Activated CD4-positive, alpha-beta T cell treated with anti-CD3 and anti-CD28 coated beads, Interleukin-2, amount 10 ng/mL, durations not matched to agents 7 days and 5 days (primary cell): ENCODE measurements at places on chromosomes 4 and X.
A peak's percentile ranks its signal among the peaks of the same experiment; 100 is the strongest.

GRCh38 chr4:78174891-78175290 lies 117.8 kb downstream of the FRAS1 start:
- DNase-seq, result no peak

- peak; percentile 82 for DNase-seq
These were observed 210.0 kb upstream of the STK26 start for GRCh38 chrX:131812847-131813825.

GRCh38 chrX:31420302-31420701 lies 348.5 kb upstream of the FTHL17 start:
- no peak for DNase-seq

- DNase-seq, result peak; percentile 53
These were observed at the start of gene CRLF2 for GRCh38 chrX:1212532-1212931. TSS of gene CRLF2 (minus strand) at chrX:1212649. CDS start at chrX:1212634, 15 bp downstream.

DNA sequence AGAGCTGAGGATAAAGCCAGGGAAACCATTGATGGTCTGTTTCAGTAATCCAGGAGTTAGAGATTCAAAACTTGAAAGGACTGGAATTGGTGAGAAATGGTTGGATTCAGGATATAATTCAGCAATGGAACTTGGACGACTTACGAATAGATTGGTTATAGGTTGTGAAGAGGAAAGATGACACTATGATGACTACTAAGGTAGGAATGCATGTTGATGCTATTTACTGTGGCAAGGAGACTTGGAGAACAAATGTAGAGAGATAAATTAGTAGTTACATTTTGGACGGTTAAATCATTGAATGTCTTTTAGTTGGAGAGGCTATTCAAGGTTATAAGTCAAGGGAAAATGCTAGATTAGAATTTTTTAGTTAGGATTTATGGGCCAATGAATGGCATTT lies 365.4 kb upstream of the TECRL start:
- DNase-seq, result no peak

GRCh38 chr4:109671350-109671749 lies 31.9 kb downstream of the CASP6 start:
- no peak for DNase-seq

- DNase-seq, result no peak
These were observed 48.9 kb upstream of the FAM47B start for GRCh38 chrX:34893741-34894140.

GRCh38 chr4:60723796-60724195 lies 476.3 kb upstream of the ADGRL3 start:
- DNase-seq, result no peak

- no peak for DNase-seq
These were observed 239.0 kb upstream of the GIMD1 start for GRCh38 chr4:106607558-106607957.

GRCh38 chr4:118397623-118397979 lies 44.8 kb upstream of the PRSS12 start:
- DNase-seq, result no peak

- DNase-seq, result no peak
These were observed 1049.2 kb upstream of the INTU start for GRCh38 chr4:126583509-126583908.

DNA sequence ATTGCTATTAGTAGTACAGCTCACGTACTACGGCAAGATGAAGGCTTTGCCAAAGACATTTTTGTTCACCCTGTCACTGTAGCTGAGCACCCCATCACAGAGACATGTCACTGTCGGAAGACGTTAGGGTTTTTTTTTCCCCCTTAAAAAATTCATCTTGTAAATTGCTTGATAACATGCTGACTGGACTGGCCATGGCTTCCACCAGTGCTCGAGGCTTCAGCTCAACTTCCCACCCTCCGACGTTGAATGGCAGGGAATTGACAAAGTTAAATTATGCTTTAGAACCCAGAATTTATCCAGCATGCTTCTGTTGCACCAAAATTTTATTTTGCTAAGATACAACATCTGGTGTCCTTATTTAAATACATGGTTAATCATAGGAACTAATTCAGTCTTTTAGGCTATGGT lies 707 bp upstream of the OTUD4 start:
- DNase-seq, result no peak

GRCh38 chr4:83112678-83113428 lies 1.7 kb downstream of the PLAC8 start:
- peak; percentile 56 for DNase-seq

- DNase-seq, result no peak
These were observed 6.8 kb upstream of the BCOR start for GRCh38 chrX:40104630-40104984.

DNA sequence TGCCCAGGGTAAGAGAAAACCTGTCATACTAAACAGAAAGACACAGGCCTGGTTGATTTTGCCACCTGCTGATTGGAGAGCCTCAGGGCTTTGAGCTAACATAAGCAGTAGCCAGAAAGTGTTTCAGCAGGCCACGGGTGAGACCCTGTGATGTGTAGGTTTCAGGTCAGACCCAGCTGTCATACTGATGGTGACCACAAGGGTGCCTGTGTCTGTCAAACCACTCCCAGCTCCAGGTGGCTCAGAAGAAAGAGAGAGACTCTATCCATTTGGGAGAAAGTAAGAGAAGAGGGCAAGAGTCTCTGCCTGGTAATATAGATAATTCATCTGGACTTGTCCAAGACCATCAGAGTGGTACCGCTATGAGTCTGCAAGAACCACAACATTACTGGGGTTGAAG lies 72.8 kb upstream of the NLRP2B start:
- no peak for DNase-seq

- DNase-seq, result no peak
These were observed 114.7 kb upstream of the ARMCX2 start for GRCh38 chrX:101774340-101774739.

- peak; percentile 92 for DNase-seq
These were observed at the start of gene RAP1GDS1 for GRCh38 chr4:98260579-98261404. TSS of gene RAP1GDS1 (plus strand) at chr4:98261384. CDS start at chr4:98261566, 182 bp downstream.

- peak; percentile 24 for DNase-seq
These were observed 56.4 kb downstream of the IRF2 start for GRCh38 chr4:184417802-184418511.

- no peak for DNase-seq
These were observed 705.1 kb downstream of the CENPC start for GRCh38 chr4:66840178-66840577.

DNA sequence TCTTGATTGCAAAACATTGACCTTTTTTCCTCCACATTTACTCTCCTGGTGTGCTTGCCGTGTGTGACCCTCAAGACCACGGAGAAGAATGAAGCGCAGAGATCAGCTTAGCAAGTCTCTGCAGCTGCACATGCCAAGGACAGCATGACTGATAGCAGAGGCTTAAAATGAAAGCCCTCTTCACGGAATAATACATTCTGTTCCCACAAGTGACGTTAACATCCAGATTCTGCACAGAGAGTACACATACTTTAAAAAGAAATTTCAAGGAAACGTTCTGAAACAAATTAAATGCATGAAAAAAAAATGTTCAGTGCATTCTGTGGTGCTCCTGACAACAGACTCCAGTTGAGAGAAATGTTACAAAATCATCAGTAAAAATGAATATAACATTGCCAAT lies 60.9 kb downstream of the SLC7A11 start:
- DNase-seq, result no peak

DNA sequence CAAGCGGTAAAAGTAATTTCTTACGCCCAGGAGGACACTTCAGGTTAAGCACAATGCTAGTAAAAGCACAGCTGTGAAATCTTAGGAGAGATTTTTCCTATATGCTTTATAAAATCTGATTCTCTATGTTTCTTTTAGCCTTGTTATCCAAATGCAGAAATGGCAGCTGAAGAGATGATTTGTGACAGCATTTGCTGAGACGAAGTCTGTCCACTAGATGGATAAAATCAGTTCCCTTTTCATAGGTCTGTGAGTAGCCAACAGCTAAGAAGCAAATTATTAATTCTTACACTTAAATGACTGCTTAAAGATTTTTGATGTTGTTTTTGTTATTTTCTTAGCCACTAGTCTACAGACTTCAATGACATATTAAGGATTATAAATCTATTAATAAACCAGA lies 5.3 kb downstream of the GPM6A start:
- DNase-seq, result no peak

DNA sequence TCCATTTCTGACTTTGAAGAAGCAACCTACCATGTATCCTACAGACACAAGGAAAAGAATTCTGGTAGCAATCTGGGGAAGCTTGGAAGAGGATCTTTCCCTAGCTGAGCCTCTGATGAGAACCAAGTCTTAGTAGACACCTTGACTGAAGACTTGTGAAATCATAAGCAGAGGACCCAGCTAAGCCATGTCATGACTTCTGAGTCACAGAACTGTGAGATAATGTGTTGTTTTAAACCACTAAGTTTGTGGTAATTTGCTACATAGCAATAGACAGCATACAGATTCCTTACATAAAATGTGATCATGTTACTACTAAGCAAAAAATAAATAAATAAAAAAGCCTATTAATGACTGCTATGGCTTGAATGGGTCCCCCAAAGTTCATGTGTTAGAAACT lies 71.3 kb upstream of the ANKRD50 start:
- no peak for DNase-seq

DNA sequence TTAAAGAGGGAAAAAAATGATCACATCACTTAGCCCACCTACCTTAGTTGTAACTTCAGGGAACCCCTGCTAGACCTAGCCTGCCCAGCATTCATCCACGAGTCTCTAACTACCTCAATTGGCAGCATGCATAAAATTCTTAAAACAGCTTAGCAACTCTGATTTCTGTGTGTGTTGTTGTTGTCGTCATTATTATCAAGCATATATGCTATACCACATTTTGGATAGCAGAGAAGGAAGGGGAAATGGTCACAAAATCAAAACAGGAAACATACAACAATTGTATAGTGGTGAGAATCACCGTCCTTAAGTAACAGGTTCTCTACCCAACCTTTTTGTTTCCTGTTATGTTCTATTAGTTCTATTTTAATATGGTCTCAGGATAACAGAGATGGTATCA lies 2.7 kb upstream of the ACOT9 start:
- no peak for DNase-seq

DNA sequence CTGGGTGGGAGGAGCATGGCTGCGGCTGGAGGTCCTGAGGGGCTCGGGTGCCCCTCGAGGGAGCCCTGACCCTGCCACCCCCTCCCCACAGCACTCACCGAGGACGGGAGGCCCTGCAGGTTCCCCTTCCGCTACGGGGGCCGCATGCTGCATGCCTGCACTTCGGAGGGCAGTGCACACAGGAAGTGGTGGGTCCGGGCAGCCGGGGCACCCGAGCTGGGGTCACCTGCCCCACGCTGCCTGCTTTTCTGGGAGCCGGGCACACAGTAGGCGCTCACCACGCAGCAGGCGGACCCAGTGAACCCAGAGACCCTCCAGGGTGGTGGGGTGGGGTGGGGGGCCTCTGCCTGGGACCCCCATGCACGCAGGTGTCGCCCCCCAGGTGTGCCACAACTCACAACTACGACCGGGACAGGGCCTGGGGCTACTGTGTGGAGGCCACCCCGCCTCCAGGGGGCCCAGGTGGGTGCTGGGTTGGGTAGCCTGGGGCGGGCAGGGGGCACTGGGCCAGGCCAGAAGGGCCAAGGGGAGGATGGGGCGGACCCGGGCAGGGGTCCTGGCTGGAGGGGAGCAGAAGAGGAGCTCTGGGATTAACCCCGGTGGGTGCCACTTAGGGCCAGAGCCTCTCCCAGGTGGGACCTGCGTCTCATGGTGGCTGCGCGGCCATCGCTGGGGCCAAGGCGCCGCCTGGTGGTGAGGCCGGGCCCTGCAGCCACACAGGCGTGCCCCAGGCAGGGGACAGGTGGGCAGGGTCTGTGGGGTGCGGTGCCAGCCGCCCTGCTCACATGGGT lies 1.4 kb downstream of the HGFAC start:
- peak; percentile 62 for DNase-seq

DNA sequence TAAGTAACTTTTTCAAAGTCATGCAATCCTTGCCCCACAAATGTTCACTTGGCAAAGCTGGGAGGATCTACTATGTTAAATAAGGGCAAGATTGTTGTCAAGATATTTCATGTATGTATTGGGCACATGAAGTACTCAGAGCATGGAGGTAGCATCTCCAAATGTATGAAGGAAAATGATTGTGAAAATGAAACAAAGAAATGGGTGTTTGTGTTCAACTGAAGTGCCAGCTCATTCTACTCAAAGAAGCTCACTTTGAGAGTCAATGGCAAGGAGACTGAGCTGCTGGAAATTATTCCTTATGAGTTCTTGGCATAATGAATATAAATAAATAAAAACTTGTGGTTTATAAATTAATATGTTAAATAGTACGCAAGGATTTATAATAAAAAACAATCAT lies 124.5 kb upstream of the ARSJ start:
- DNase-seq, result no peak

DNA sequence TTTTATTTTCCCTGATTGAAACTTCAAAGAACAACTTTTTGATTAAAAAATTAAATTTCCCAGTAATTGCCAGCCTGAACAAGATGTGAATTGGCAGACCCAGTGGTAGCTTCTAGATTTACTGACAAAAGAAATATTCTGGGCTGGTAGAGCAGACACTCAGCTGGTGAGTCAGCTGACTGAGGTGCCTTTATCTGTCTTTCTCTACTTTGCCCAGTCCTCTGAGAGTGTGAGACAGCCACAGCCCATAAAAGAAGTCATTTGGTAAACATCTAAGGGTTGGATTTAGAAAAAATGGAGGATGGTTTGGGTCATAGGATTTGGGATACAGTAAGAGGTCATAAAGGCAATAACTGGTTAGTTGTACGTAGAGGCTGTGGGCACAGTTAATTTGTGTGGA lies 54.5 kb downstream of the CCSER1 start:
- DNase-seq, result no peak

GRCh38 chr4:85726555-85726954 lies 251.6 kb downstream of the ARHGAP24 start:
- no peak for DNase-seq

- DNase-seq, result no peak
These were observed 64.8 kb upstream of the GK2 start for GRCh38 chr4:79472693-79473438.

GRCh38 chrX:22141047-22141730 lies 109.1 kb downstream of the PHEX start:
- no peak for DNase-seq

GRCh38 chrX:150954951-150955350 lies 28.2 kb upstream of the HMGB3 start:
- no peak for DNase-seq

- no peak for DNase-seq
These were observed 4.4 kb downstream of the GNPDA2 start for GRCh38 chr4:44722001-44722400.
